Stimulated activated CD4-positive, alpha-beta T cell treated with anti-CD3 and anti-CD28 coated beads, TNF-alpha, amount 100 ng/mL, for 24 hours (primary cell): ENCODE measurements at places on chromosomes 6 and 20.

DNA sequence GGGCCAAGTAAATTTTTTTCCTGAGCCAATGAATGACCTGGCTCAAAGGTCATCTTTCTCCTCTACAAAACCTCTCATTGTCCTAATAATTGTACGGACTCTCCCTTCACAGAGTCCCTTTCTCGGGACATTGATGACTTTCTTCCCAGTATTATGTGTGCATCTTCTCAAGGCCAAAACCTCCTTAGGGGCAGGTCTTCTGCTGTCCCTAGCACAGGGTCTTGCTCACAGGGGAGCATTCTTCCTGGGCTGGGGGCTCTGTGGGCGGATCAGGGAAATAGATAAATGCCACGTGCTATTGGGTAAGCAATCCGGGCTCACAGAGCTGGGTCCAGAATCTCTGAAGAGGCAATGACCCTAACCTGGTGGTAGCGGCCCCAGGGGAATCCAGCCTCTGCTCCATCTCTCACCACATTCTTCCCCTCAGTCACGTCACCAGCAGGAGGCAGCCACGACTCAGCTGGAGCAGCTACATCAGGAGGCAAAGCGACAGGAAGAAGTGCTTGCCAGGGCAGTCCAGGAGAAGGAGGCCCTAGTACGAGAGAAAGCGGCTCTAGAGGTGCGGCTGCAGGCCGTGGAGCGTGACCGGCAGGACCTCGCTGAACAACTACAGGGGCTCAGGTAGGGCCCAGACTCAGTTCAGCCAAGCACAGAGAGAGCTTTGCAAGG is 23.5 kb downstream of the CEP250 start:
- no peak for DNase-seq

DNA sequence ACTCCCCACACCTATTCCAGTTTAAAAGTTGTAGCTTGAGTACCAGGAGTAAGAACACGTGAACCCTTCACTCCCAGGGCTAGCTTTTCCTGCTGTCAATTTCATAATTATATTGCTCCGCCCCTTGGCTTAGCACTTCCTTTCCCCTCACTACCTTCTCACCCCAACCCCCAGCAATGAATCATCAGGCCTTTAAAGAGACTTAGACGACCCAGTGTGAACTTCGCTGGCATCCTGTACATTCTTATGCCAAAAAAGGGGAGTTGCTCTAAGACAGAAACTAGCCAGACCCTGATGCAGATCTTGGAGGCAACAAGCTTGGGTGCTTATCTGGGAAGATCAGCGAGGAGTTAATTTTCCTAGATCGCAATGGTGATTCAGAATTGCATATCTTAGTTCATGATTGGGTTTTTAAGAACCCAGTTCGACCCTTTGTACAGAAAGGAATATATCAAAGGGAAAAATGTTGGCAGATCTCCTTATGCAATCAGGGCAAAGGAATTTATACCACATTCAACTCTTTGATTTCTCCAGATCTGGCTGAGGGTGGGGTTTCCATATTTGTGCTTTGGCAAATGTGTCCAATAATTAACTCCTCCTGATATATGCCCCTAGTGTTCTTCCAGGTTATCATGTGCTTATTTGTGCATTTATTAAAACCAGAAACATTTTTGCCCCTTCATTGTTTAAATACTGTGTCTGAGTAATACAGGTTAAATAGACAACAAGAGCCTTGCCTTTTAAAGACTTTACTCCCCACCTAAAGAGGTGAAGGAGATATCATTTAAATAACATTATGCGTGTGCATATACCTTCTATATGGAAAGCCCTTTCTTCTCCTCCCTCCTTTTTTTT is 8.1 kb upstream of the ATXN1 start:
- DNase-seq = no peak

DNA sequence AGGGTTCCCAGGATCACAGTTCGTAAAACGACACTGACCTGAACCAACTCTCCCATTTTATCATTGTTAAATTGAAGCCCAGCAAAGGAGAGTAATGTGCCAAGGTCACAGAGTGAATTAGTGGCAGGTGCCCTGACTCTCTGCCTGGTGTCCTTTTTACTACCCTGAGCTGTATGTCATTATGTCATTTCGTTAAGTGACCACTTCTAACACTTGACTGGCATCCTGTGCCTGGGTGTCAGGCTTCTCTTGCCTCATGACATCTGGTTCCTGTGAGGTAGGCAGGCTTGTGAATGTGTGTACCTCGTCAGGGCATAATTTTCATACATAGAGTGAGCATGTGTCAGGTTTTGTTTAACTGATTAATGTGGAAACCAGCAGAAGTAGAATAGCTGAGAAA is 48.6 kb downstream of the RALY start:
- no peak for DNase-seq

DNA sequence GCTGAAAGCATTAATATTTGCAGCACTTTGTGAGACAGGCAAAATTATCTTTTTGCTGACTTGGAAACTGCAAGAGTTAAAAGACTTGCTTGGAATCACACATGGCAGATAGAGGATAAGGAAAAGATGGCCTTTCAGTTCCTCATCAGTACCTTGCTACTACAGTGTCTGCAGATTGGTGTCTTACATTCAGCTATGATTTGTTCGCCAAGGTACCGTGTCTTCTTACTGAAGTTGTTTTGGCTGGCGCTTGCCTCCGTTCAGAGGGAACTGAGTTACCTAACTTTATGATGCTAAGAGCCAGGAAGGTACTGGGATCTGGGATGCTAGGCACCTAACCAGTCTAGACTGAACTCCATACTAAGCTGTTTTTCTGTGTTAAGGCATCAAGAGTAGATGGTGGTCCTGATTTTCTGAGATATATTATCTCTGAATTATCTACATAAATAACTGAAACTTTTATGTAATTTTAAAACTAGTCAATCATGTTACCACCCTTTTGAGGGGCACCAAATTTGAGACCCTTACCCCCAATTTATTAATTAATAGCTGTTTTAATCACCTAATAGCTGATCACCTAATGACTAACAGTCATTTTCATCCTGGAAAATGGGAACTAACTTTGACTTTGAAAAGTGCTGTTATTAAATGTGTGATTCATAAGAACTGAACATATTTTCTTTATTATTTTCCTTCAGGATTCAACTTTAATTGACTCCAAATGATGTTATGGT is 2.5 kb downstream of the WTAP start:
- no peak for DNase-seq

DNA sequence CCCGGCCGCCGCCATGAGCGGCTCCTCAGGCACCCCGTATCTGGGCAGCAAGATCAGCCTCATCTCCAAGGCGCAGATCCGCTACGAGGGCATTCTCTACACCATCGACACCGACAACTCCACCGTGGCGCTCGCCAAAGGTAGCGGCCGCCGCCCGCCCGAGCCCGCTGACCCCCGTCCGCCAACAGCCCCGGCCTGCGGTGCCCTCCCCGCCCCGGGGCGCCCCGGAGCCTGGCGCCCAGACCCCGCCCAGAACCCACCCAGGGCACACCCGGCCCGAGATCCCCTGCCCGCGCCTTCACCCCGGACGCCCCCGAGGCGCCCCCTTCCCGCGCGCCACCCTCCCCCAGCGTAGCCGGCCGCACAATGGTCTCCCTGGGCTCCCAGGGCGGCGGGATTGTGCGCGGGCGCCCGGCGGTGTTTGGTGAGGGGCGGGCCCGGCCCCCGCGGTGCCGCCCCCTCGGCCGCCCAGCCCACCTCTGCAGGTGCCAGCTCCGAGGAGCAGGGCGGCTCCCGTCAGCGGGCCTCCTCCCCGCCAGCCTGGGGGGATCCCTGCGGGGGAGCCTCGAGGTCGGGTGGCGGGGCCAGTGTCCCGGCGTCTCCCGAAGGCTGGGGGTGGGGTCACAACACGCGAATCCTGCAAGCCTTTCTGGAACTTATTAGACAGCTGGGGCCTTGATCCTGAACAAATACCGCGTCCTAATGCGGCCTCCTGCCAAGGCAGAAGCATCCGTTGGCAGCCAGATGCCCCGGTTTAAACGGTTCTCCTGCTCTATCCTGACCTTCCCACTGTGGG is 577 bp downstream of the LSM14B start:
- DNase-seq = peak; percentile 47

- DNase-seq = no peak
Measured at GRCh38 chr6:128696691-128697689, 176.6 kb upstream of the PTPRK start.
